ENCODE measurements at places on chromosomes 1 and 21.

DNA sequence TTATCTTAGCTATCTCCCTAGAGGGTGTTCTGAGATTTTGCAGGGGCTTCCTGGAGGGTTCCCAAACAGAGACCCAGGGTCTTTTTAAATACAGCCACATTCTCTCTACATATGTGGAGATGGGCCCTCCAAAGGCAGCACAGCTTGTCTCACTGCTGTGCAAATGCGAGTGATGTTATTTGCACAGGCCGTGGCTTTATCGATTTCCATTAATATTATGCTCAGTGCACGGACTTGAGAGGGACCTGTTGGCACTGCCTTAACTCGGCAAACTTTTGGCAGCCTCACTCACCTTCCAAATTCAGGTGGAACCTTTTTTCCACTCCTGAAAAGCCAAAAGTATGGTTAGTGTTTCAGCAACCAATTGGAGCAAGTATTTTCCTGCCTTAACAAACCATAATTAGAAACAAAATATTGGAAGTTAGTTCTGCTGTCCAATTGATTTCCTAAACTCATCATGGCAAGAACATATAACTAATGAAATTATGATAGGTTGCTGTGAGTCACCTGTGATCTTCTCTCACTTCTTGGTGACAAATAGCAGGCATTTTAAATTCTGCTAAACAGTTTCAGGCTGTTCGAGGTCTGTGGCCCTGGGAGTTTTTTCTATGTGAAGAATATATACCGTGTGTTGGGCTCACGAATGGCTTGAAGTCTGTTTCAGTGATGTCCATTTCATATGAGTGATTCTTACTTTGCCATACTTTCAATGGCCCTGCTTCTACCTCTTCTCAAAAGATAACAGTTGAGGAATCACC, 10.9 kb downstream of the LHX9 start:
- no peak for DNase-seq

DNA sequence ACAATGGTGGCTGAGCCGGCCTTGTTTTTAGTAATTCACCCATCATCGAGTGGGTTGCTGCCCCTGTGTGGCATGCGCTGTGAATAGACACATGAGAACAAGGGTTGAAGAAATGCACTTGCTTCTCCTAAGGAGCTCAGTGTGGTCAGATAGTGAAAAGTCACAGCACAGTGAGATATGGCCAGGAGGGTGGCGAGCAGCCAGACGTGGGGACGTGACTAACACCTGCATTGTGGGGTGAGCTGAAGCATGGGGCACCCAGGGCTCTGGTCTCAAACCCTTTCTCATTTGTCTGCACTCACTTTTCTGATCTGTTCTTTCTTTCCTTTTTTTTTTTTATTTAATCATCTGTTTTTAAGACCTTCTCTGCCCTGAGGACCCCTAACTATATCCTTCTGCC, 13.5 kb downstream of the MTARC1 start:
- DNase-seq = no peak

DNA sequence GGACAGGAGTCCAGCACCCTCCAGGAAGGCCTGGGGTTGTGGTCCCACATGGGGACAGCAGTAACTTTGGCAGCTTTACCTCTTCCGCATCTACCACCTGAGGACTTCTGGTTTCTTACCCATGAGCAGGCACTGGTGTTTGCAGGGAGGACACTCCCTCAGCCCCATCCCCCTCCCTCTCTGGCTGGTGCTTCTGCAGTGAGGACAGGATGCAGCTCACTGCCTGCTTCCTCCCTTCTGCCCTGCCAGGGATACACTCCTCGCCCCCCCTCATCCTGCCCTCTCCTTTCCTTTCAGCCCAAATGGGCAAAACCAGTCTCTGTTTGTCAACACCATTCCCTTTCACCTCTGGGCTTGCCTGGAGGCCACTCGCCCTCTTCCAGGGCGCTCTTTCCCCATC, 62.4 kb downstream of the KIRREL1 start:
- DNase-seq = peak; percentile 87

DNA sequence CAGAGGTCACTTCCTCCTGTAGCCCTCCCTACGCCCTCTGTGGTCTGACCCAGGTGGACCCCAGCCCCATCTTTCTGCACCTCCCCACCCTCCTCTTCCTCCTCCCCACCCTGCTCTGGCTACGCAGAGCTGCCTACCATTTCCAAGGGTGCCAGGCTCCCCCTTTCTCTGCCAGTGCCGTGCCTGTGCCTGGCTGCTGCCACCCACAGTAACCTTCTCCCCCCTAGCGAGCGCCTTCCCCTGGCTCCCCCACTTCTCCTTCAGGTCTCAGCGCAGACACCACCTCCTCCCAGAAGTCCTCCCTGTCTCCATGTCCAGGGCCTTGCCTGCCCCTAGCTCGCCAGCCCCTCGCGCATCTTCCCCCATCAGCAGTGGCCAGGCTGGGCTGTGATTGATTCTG, 471.5 kb downstream of the PTPRU start:
- DNase-seq = no peak

- no peak for DNase-seq
Observed at GRCh38 chr1:245718123-245718522, 563.3 kb downstream of the KIF26B start.

DNA sequence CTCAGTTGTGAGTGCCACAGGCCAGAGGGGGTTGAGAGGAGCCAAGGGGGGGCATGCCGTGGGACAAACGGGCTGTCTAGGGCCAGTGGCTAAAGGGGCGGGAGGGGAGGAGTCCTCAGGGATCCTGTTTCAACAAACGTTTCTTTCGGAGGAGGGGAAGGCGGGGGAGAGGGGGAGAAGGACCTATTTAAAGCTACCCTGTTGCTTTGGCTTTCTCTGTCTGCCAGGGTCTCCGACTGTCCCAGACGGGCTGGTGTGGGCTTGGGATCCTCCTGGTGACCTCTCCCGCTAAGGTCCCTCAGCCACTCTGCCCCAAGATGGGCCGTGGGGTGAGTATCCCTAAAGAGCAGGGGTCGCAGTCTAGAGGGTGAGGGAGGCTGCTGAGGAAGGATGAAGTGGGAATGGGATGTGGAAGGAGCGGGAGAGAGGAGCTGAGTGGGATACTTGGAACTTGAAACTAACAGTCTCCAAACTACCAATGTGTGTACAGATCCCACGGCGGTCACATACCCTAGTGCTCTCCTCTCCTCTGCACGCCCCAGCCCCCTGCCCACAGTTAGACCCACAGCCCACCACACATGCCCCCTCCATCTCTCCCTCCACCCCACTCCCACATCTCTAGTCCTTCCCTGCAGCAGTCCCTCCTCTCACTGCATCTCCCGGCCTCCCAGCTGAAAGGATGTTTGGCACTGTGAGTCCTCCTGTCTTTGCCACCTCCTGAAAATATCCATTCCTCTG, at the start of gene ATP1A2:
ATP1A2 (plus strand) TSS at position 215 of the 738 bp plus-strand sequence; CDS start at position 318, 103 bp downstream.
- DNase-seq = no peak

DNA sequence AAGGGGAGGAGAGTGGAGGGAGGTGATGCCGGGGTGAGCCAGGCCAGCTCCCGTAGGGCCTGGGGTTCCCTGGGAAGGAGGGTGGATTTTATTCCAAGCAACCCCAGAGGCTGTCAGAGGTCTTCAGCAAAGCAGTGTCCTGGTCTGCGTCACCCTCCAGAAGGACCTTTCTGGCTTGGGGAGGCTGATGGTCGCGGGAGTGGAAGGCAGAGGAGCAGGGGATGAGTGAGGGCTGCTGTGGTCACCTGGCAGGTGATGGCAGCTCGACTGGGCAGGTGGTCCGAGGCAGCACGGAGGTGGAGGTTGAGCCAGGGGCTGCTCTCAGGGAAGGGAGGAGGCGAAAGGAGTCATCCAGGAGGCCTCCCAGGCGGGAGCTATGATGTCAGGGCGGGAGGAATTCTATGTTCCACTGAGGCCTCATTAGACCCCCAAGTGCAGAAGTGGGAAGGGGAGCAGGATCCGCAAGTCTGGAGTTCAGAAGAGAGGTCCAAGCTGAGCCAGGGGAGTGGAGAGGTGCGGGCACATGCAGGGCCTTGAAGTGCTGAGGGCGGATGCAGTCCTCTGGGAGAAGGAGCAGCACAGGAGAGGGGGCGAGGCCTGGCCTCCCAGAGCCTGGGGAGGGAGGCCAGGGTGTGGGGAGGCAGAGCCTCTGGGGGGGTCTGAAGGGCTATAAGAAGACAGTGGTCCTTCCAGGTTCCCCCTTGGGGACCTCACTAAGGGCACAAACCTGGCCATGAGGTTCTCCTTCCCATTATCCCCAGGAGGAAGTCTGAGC, 33.3 kb downstream of the BMP8A start:
- no peak for DNase-seq

DNA sequence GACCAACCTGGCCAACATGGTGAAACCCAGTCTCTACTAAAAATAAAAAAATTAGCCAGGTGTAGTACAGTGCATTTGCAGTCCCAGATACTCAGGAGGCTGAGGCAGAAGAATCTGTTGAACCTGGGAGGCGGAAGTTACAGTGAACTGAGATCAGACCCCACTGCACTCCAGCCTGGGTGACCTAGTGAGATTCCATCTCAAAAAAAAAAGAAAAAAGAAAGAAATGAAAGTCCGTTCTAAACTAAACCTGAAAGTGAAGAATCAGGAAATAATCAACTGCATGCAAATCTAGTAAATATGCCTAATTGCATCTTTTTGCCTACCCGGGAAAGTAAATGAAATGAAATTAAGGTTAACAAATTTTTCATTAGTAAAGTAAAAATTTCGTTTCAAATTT, 99.6 kb downstream of the ZZZ3 start:
- no peak for DNase-seq

- no peak for DNase-seq
Observed at GRCh38 chr1:156419854-156420204, 50.8 kb downstream of the RHBG start.

GRCh38 chr1:207755846-207756693, 4.2 kb downstream of the CD46 start:
- no peak for DNase-seq

DNA sequence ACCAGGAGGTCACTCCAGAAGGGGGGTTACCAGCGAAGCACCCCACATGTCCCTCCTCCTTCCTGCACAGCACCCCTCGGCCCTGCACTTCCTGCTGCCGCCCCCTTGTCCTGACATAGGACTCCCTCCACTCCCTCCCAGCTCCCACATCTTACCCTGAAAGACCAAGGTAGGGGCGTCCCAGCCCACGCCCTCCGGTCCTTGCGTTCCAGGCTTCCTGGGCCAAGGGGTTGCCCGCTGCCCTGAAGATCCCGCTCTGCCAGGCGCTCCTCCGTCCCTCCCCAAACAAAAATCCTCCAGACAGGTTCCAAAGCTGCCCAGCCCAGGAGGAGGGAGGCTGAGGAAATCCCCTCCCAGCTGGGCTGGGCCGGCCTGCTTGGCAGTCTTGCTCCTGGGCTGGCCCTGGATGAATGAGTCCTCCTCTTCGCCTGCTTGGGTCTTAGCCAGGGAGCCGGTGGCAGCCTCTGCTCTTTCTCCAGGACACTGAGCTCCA, at the start of gene RHBDL2:
RHBDL2 (minus strand) TSS at position 304 of the 493 bp plus-strand sequence. CDS start 22,618 bp downstream, outside the sequence.
- DNase-seq = no peak

DNA sequence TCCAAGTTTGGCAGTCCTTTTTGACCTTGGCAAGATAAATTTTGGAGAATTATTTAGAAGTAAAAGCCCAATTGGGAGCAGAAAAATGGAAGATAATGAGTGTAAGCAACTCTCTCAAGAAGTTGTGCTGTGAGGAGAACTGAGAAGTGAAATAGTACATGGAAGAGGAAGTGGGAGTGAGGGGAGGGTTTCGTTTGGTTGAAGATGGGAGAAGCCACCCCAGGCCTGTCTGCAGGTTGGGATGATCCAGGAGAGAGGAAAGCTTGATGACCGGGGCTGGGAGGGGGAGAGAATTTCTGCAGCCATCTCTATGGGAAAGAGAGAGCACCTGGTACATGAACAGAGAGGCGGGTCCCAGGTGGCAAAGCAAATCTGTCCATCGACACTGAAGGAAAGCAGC, 8.6 kb upstream of the RCAN1 start:
- no peak for DNase-seq

GRCh38 chr21:14523234-14523633, 22.9 kb downstream of the SAMSN1 start:
- no peak for DNase-seq

GRCh38 chr1:117659550-117660270, 53.9 kb downstream of the TENT5C start:
- DNase-seq = no peak

DNA sequence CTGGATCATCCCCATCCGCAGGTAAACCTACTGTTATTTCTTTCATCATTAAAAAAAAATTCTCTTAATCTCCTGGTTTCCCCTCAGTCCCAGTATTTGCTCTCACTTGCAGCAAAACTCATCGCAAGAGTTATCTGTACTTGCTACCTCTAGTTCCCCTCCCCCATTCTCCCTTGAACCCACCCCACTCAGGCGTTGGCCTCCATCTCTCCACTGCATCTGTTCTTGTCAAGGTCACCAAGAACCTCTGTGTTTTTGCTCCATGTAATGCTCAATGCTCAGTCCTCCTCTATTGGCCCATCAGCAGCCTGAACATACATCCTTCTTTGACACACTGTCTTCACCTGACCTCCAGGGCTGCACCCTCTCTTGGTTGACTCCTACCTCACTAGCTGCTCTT, 4.6 kb downstream of the PKLR start:
- no peak for DNase-seq

Measured in dermis microvascular lymphatic vessel endothelial cell (primary cell).